ENCODE measurements at places on chromosomes 2 and 18.

DNA sequence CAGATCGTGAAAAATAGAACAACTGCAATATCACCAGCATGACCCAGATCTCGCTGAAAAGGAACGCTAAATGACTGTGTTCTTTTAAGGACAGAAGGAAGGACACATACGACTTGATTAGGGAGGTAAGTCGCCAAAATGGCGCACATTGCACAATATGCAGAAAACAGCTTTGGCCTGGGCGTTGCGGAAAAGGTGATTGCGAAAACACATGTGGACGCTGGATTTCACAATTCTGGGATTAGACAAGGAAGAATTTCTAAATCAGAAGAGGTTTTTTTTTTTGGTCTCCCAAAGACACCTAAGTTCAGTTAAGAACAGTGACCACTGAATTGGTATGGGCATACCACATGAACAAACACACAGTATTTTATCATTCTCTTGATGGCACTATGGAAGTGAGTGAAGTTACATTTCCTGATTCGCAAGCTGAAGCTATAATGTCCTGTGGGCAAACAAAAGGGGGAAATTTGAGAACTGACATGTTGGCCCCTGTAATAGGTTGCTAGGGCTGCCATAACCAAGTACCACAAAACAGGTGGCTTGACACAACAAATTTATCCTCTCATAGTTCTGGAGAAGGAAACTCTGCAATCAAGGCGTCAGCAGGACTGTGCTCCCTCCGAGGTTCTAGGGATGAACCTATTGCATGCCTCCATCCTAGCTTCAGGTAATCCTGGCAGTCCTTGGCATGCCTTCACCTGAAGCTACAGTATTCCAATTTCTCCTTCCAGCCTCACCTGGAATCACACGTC lies 25.8 kb upstream of the ERICH2 start:
- no peak for DNase-seq

DNA sequence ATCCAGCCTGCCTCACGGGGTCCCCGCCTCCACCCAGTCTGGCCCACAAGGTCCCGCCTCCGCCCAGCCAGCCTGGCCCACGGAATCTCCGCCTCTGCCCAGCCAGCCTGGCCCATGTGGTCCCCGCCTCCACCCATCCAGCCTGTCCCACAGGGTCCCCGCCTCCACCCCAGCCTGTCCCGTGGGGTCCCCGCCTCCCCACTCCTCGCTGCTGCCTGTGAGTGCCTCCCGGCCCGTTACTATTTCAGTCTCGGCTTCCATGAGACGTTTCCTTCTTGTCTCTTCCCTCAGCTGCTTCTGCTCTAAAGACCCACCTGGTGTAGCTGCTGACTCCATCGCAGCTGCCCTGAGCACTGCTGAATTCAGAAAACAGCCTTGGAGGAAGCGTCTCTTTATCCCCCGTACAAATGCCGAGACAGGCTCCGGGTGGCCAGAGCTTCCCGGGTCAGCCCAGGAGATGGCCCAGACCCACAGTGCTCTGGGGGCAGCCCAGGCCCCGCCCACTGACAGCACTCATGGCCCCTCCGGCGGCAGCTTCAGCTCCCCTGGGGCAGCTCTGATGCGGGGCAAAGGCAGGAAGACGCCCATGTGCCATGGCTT lies 69.8 kb downstream of the NFATC1 start:
- no peak for DNase-seq

DNA sequence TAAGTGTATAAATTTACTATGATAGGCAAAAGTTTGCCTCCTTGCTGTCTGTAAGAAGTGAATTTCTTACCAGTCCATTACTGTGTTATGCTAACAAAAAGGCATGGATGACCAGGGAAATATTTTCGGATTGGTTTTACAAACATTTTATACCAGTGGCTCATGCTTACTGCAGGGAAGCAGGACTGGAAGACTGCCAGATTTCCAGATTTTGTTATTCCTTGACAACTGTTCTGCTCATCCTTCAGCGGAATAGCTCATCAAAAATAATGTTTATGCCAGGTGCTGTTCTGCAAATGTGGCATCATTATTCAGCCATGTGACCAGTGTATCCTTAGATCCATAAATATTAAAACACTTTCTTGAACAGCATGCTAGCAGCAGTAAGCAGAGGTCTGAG lies 40.4 kb upstream of the NETO1 start:
- no peak for DNase-seq

- DNase-seq, result no peak
Measured at GRCh38 chr2:124250433-124250832, 225.3 kb downstream of the CNTNAP5 start.

- DNase-seq, result no peak
Measured at GRCh38 chr18:60893355-60894097, 439.7 kb upstream of the CDH20 start.

GRCh38 chr2:113858764-113859163 lies 31.1 kb upstream of the ACTR3 start:
- DNase-seq, result no peak

All from CD4-positive, alpha-beta T cell treated with Interleukin-4 for 4 hours (primary cell).